ENCODE measurements at places on chromosomes 7 and 10.

GRCh38 chr10:11411926-11412545, 199.4 kb downstream of the USP6NL start:
- no peak for DNase-seq

DNA sequence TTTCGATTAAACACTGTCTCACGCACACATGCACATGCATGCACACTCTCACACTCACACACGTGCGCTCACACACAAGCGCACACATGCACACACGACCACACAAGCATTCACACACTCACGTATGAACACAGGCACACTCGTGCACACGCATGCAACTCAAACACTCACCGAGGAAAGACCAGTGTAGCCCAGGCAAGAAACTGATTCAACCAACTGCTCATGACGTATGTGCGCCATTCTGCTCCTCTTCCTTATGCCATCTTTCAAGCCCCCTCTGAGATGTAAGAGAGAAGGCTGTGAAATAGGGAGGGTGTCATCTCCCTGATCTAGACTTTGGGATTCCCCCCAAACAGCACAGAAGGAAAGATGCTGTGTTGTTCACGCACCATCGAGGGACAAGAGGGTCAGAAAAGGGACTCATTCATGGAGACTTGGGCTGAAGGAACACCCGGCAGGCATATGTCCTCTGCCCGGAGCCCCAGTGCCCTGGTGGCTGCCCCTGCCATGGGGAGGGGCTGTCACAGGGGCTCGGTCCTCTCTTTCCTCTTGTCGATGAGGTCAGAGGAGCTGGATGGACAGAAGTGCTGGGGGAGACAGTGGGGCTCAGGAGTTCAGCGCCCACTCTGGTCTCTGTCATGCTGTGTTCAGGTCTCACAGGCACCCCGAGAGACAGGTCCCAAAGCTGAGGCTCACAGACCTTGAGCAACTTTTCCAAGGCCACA, 130.1 kb upstream of the SHH start:
- DNase-seq: no peak

DNA sequence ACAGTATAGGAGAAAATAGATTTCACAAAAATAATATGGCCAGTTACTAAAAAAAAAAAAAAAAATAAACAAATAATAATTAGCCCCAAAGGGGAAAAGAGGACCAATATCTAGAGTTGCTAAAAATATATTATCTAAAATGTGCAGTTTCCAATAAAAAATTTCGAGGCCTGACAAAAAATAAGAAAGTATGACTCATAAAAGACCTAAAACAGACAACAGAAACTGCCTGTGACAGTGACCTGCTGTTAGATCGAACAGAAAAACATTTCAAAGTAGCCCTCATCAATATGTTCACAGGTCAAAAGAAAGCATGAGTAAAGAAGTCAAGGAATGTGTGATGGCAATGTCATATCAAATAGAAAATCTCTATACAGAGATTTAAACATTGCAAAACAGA, 11.8 kb upstream of the TSPAN12 start:
- no peak for DNase-seq

DNA sequence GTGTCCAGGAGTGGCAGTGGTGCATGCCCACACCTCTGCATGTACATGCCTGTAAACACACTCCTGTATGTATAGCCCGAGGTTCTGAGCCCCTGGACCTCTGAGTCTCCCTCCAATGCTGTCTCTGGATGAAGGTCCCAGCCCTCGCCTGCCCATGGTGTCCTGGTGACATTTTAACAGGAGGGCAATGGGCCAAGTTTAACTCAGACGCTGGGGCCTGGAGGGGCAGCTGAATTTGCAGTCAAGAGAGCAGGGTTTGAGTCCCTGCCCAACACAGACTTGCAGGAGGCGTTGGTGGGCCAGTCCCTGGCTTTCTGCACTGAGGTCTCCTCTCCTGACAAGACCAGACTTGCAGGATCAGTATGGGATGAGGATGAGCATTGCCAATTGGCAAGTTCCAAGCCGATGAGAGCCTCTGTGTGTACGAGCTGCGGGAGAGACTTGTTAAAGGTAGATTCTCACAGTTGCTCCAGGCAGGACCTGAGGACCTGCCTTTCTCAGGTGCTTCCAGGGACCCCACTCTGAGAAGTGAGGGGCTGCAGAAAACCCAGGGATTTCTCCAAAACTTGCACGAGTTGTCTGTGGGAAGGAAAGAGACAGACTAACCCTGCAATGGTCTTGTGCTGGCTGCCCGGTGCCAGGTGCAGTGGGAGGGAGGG, 141.9 kb downstream of the ELFN1 start:
- no peak for DNase-seq

- DNase-seq: no peak
Measured at GRCh38 chr10:118407026-118407425, 64.9 kb upstream of the FAM204A start.

GRCh38 chr7:142585425-142585824, 163.8 kb upstream of the PRSS1 start:
- DNase-seq: no peak

- DNase-seq: peak; percentile 14
Measured at GRCh38 chr10:132257271-132257670, 50.5 kb downstream of the STK32C start.

DNA sequence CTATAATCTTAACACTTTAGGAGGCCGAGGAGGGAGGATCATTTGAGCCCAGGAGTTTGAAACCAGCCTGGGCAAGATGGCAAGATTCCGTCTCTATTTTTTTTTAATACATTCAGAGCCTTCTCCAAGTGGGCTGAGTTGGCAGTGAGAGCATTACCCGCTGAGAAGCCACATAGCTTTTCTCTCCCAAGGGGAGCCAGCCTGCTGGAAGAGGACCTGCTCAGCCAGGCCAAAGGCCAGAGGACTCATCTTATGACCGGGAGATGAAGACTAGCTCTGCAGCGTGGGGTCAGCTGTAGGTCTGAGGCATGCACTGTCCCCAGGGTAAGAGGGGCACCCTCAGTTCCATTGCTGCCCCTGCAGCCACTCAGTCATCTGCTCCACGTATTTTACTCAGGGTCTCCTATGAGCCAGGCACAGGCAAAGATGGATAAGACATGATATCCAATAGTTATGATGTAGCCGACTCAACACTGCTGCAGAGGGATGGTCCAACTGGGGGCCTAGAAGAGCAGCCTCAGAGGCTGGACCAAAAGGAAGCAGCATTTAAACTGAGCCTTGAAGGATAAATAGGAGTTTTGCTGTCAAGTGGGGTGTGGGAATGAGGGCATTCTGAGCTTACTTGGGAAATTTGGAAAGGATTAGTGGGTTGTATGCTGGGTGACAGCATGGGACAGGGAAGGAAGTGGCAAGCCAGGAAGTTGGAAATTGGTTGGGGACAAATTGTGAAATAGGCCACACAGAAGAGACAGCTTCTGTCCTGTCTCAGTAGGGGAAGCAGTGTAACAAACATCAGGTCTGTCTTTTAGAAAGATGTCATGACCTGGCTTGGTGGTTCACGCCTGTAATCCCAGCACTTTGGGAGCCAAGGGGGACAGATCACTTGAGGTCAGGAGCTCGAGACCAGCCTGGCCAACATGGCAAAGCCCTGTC, 1.6 kb upstream of the MARVELD1 start:
- no peak for DNase-seq

GRCh38 chr10:11073410-11073809, 55.7 kb downstream of the CELF2 start:
- DNase-seq: no peak

DNA sequence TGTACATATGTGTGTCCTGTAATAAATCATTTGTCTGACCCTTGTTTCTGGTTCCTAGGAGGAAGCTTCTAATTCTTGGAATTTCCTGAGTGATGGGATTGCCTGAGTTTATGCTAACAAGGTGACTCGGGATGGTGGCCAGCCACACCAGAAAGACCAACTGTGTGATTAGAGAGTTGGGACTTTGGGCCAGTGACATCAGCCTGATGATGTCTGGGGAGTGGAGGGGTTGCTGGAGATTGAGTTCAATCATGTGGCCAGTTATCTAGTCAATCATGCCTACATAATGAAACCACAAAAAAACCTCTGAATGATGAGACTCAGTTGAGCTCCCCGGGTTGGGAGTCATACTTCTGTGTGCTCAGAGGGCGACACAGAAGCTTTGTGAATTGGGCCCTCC, 23.5 kb upstream of the CARD11 start:
- peak; percentile 21 for DNase-seq

GRCh38 chr7:150784954-150785353, 15.2 kb downstream of the TMEM176B start:
- no peak for DNase-seq

DNA sequence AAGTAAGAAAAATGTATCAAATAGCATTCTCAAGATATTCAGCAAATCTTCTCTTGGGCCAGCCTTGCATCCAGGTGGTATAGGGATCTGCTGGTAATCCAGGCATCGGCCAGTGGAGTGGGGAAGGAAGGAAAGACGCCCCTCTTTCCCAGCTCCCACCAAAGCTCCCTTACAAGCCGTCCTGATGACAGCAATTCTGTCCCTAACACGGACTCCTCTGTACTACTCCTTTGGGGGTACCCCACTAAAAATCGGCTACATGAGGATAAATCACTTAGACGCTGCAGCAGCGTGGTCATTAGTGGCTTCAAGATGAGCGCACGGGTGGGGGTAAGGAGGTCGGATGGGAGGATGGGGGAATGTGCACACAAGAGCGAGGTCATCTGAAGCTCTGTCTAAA, 24.7 kb upstream of the NUB1 start:
- DNase-seq: no peak
